ENCODE measurements at places on chromosomes 5 and 9.

DNA sequence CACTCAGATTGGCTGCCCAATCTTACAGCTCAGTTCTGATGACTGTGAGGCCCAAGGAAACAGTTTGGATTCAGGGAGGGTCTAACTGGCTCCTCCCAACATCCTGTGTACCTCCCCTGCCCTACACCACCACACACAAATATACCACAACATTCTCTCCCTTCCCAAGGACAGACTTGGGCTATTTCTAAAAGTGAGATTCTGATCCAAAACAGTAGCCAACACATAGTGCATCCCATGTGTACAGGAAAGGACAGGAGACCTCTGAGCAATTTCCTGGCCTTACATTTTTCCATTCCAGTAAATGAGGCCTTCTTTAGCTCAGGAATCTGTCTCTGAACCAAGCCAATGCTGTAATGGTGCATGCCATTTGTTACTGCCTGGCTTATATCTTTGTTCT is 20.8 kb downstream of the ZNF366 start:
- no peak for DNase-seq

DNA sequence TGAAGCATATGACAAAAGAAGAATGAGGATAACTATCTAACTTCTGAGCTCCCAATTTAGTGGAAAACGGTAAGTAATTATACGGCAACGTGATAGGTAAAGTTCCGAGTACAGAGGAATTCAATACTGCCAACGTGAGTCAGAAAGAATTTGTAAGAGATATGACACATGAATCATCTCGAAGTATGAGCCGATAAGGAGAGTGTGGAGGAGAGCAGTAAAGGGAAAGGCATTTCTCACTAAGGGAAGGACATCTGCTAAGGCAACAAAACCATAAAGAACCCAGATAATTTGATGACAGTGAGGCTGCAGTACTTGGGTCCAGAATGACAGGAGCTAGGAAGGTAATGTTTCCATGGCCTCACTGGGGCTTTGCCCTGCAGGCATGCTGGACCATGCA is 11.0 kb downstream of the MPDZ start:
- no peak for DNase-seq

DNA sequence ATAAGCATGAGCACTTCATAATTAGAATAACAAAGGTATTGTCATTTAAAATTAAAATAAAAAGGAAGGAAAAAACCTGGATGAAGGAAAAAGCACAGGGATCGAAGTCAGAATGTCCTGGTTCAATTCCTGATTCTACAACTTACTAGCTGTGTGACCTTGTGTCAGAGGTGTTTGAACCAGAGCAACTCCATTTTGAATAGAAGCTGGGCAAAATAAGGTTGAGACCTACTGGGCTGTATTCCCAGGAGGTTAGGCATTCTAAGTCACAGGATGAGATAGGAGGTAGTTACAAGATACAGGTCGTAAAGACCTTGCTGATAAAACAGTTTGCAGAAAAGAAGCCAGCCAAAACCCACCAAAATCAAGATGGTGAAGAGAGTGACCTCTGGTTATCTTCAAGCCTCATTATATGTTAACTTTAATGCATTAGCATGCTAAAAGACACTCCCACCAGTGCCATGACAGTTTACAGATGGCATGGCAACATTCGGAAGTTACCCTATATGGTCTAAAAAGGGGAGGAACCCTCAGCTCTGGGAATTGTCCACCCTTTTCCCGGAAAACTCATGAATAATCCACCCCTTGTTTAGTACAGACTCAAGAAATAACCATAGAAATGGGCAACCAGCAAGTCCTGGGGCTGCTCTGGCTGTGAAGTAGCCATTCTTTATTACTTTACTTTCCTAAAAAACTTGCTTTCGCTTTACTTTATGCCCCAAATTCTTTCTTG is 412.7 kb downstream of the PIK3R1 start:
- DNase-seq = no peak

GRCh38 chr9:72728031-72728770 is 206.8 kb downstream of the TMC1 start:
- no peak for DNase-seq

DNA sequence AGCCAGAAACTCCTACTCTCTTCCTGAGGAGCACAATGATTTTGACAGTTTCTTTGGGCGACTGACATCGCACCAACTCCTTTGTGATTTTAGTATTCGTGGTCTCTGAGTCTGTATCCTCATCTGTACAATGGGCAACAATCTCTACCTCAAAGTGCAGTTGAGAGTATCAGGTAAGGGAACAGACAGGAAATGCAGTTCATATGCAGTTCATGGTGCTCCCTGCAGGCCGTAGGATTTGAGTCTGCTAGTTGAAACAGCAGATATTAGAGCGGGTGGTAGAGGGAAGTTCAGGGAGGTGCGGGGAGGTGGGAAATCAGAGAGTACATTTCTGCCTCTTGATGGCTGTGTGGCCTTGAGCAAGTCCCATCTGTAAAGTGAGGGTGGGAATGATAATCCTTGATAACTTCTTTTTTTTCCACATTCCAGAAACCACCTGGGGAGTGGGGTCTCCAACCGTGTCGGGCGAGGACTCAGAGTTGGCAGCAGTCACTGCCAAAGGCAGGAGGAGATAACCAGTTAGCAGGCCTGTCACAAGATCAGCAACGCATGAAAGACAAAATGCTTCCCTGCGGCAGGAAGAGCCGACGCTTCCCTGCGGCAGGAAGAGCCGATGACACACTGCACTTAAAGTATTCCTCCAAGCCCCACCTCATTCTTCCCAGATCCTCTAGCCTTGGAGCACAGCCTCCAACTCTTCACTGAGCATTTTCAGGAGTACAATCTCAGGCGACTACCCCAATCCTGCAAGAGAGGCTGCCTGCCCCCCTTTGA is 6.0 kb upstream of the NEK6 start:
- no peak for DNase-seq

DNA sequence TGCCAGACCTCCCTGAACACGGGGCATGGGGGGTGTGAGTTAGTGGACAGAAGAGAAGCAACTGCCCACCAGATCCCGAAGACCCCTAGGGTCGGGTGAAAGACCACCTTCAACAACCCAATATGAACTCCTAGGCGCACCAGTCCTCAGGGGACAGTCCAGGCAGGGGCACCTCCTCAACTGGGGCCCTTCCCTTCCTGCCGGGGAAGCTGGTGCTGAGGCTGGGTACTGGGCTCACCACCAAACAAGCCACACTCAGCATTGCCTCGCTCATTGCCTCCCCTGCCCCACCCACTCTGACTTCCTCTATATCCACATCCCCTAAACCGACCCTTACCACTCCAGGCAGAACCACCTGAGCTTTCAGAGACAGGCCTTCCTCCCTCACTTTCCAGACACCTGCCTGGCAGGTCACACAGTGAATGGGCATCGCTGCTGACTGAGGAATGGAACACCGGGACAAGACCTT is 42.5 kb downstream of the SEMA4D start:
- no peak for DNase-seq

- no peak for DNase-seq
These were observed 32.1 kb downstream of the RAPGEF1 start for GRCh38 chr9:131707733-131708157.

All from stimulated activated naive CD8-positive, alpha-beta T cell treated with anti-CD3 and anti-CD28 coated beads, Interleukin-15, amount 100 ng/mL, for 72 hours (primary cell).